ENCODE measurements at places on chromosomes 2 and 18. TPM values are rescaled to one million over a fixed set of nuclear protein-coding genes. Genes with fewer than 3 reads are reported as not detected.

The GRB14 gene
- 0.48 TPM for total RNA-seq

The TRIM43 gene
- total RNA-seq, result not detected

The EFR3B gene
- 0.19 TPM for total RNA-seq

The TBR1 gene
- total RNA-seq, result 0.02 TPM

The OR6B2 gene
- total RNA-seq, result not detected

The PROC gene
- 1.3 TPM for total RNA-seq

The SNTG2 gene
- not detected for total RNA-seq

DNA sequence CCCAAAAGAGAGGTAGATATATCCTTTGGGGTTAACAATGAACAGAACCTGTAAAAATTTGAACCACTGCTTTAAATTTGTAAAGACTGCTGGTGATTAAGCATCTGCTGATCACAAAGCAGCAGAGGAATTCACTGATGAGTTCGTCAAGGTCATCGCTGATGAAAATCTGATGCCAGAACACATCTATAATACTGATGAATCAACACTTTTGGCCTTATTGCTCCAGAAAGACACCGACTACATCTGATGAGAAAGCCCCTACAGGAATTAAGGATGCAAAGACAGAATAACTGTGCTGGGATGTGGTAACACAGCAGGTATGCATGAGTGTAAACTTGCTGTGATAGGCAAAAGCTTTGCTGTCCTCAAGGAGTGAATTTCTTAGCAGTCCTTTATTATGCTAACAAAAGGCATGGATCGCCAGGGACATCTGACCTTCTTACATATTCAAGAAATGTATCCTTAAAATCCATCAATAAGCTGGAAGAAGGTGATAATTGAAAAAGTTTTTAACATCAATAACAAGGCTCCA lies 30.5 kb upstream of the SGPP2 start:
- DNase-seq, result no peak

GRCh38 chr2:45257820-45258219 lies 248.6 kb upstream of the SIX2 start:
- no peak for DNase-seq

- DNase-seq, result no peak
Measured at GRCh38 chr2:167388497-167388896, 500.2 kb downstream of the XIRP2 start.

DNA sequence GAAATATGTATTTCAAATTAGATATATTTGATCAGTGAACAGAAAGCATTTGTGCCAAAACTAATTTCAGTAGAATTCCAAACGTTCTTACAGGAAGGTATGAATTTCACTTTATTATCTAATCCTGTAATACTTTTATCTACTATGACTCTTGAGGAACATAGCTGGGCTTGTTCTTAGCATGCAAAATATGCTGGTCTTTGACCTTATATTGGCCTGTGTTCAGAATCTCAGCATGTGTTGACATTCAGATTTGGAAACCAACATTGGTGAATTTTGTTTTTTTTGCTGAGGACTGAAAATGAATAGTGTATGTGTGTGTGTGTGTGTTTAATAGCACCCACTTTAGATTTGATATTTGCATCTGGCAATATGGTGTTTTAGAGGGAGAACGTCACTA lies 112.2 kb downstream of the MEIS1 start:
- no peak for DNase-seq

- peak; percentile 71 for DNase-seq
Measured at GRCh38 chr18:65439188-65439587, 311.6 kb upstream of the CDH7 start.

DNA sequence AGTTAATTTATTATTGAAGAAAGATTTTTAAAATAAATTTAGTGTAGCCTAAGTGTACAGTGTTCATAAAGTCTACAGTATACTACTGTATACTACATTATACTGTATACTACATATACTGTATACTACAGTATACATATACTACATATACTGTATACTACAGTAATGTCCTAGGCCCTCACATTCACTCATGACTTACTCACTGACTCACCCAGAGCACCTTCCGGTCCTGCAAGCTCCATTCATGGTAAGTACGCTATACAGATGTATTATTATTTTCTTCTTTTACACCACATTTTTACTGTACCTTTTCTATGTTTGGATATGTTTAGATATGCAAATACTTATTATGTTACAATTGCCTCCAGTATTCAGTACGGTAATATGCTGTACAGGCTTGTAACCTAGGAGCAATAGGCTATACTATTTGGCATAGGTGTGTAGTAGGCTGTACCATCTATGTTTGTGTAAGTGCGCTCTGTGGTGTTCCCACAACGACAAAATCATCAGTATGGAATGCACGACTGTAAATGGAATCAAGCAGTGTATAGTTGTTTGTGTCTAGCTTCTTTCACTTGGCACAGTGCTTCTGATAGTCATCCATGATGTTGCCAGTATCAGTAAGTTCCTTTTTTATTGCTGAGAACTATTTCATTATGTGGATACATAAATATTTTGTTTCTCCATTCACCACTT lies 245.7 kb downstream of the MTX2 start:
- peak; percentile 37 for DNase-seq

DNA sequence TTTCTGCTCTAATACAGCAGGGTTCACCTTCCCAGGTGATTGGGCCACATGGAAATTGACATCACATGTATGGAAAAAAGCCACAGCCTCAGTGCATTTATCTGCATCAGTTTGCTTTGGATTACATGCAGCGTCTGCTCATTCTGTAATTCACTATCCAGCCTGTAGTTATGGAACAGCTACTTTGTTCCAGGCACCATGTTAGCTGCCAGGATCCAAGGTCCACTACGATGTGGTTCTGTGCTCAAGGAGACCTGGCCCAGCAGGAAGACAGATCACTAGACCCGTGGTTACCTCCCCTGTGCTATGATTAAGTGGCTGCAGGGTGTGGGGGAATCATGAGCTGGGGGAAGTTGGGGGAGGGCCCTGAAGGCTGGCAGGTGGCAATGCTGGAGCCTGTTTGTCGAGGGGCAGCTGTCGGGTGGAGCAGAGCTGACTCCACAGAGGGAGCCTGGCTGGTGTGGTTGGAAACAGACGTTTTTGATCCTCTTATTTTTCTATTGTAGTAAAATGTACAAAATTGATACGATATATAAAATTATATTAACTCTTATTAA lies 58.6 kb downstream of the TSHZ1 start:
- DNase-seq, result no peak

- DNase-seq, result no peak
Measured at GRCh38 chr18:42242758-42243157, 287.7 kb downstream of the PIK3C3 start.

- DNase-seq, result no peak
Measured at GRCh38 chr2:241224018-241224850, 35.8 kb downstream of the ANO7 start.

- DNase-seq, result no peak
Measured at GRCh38 chr2:352696-353095, 64.8 kb upstream of the ALKAL2 start.

- no peak for DNase-seq
Measured at GRCh38 chr2:218981390-218981880, 3.5 kb downstream of the FEV start.

- no peak for DNase-seq
Measured at GRCh38 chr18:74534150-74534969, at the start of gene CNDP1. TSS of gene CNDP1 (plus strand) at chr18:74534500. CDS start at chr18:74534668, 168 bp downstream.

DNA sequence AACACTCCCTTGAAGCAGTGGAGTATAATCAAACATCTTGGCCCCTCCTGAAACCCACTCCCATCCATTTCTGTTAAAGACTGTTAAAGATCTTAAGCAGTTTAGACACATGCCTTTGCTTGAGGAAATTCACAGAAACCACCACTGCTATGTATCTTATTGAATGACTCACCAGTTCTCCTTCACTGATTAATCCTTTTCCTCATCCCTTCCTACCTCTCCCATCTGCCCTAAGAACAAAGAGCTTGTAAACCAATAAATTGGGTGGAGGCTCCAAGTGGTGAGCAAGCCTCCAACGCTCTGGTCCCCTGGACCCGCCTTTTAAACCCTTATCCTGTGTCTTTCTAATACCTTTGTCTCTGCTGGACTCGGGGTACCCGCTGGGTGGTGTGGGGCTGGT lies 746.1 kb downstream of the LRP1B start:
- DNase-seq, result no peak

DNA sequence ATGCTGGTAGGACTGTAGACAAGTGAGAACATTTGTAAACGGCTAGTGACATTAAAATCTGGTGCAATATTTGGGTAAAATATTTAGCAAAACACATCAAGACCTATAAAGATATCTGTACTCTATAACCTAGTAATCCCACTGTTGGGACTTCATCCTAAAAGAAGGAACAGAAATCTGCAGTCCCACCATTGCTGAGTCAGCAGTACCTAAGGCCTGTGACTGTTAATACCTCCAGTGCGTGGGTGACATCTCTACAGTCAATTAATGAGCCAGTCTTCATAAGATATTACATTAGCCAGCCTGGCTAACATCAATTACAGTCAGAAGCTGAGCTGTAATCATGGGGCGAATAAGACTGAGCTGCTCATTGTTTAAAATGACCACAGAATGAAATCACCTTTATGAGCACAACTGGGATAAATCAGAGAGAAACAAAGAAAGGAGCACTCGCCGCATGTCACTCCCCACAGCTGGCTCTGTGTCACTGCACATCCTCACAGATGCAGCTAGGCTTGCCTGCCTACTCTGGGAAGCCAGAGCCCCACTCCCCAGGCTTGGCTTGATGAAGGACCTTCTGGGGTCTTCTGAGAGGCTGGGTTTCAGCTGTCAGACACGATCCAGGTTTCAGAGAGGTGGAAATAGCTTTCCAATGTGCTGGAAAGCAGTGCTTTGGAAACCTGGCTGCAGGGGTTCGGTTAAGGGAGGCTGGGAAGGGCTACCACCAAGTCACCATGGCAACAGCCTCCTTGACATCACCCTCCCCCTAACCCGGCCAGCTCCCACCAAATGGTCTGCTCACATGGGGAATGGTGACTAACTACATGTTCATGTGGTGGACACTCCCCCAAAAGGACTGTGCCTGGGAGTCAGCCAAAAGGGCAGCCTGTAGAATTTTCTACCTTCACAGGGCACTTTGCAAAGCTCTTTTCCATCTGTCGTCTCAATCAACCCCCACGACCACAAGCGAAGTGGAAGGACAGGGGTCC lies 145.0 kb downstream of the ZBTB7C start:
- DNase-seq, result peak; percentile 29

DNA sequence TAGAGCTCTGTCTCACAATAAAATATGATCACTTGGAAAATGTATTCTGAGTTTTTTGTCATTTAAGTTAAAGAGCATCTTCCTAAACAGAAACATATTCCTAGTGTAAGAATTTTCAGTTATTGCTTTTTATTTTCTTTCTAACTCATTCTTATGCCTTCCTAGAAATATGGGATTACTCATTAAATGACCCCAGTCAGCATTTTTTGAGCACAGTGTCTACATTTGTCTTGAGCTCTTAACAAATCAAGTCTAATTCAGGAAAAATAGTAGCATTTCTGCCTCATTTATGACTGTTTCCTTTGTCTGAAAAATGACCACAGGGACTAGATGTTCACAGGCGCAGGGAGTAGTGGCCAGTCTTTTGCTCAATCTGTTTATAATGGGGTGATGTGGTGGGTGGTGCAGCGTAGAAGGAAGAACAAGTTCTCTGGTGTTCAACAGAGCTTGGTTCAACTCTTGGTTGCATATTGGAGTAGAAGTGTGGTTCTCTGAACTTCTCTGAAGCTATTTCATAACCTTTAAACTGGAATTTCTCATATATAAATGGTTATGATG lies 267.1 kb downstream of the CYRIA start:
- no peak for DNase-seq

DNA sequence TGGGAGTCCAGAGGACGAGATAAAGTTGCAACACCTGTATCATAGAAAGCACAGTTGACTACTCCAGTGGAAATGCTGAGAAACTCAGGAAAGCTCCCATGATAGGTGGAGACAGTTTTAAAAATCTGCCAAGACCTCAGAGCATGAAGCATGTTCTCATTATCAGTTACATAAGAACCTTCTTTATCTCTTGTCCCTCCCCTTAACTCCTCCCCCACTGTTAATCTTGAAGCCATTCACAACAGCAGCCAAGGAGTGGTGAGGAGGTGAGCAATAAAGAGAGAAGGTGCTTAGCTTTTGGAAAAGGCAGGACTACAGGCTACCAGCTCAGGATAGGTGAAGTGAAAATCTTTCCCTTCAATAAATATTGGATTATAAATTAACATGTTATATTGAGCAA lies 657.9 kb downstream of the NYAP2 start:
- no peak for DNase-seq

DNA sequence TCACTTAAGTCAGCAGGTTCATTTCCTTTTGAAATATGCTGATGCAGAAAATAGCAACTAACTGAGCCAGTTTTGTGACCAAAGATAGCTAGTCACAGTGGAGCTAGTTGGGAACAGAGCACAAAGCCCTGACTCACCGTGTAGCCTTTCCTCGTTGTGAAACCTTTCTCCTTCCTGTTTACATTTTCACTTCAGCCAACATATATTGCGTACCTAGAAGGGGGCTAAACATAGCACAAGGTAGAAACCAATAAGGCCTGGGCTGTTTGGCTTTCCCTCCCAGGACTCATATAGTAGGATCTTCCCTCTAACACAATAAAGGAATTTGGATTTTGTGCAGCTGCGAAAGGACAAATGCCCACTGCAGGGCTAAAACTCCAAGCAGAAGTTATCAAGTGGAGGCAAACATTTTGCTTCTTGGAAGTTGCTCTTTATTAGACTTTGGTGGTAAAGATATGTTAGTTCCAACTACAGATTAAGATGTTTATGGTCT lies 24.5 kb upstream of the LPIN2 start:
- peak; percentile 94 for DNase-seq

GRCh38 chr2:42770288-42771131 lies 6.6 kb upstream of the OXER1 start:
- DNase-seq, result peak; percentile 51

- no peak for DNase-seq
Measured at GRCh38 chr2:105777506-105778055, 32.9 kb downstream of the NCK2 start.

DNA sequence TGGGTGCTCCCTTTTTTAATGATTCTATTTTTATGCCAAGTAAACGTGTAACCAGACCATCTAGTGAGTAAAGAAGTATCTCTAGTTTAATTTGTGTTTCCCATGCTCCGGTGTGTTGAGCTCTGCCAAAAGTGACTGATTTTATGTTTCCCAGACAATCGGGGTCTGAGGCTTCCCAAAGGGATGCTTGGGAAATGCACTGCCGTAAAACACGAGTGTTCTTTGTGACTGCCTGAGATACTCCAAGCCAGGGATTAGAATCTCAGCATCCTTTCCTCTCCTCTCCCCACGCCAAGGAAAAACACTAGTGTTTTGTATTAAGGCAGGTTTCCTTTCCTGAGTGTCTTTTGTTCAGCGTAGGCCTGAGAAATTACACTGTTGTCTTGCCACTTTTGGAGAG lies 180.5 kb upstream of the NRP2 start:
- no peak for DNase-seq

Data from H4 (cell line).